ENCODE measurements at places on chromosomes 5 and 9.

DNA sequence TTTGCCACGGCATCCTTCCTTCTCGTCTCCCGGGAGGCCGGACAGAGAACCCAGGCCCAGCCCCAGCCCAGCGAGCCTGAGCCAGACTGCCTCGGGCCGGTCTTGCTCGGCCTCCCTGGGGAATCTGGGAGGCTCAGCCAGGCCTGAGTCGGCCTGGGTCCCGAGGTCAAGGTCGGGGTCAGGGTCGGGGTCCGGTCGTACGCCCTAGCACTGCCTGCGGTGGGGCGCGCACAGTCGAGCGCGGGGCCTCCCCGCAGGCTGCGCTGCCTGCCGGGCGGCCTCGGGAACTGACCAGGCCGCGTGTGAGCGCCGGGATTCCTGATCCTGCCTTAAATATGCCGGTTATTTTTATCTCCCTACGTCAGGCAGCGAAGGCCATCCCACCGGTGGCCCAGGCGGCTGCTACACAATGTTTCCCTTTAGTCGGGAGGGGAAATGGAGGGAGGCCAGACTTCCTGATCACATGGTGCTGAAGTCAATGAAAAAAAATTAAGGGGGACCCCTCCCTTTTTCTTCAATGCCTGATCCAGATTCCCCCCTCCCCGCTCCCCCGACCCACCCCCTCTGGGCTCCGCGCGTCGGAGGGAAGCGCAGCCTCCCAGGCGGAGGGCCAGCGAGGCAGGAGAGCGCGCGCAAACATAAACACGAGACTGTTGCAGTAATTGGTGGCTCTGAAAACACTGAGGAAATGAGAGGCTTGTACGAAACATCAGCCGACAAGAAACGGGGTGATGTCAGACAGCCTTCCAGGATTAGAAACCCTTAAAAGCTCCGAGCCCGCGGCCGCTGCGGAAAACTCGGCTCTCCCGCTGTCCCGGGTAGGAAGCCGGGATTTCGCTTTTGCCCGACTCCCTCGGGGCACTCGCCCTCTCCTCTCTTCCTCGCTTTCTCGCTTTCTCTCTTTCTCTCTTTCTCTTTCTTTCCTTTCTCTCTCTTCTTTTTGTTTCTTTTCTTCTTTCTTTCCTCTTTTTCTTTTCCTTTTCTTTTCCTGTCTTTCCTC lies 148.2 kb upstream of the KLF4 start:
- peak; percentile 66 for DNase-seq

DNA sequence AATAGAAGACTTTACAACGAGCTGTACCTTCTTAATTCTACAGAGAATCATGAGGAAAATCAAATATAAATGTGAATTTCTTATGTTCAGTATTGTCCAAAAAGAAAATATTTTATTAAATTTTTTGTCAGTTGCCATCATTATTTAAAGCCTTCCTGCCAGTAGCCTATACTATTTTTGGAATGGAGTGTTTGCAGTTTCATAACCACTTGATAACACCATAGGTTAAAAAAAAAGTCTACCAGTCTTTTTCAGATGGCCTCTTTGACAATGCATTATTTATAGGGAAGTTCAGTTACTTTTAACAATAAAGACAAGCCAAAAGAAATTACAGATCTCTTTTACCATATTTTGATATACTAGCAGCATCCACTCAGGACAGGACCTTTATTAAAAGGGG lies 80.3 kb upstream of the CCDC152 start:
- DNase-seq, result no peak

DNA sequence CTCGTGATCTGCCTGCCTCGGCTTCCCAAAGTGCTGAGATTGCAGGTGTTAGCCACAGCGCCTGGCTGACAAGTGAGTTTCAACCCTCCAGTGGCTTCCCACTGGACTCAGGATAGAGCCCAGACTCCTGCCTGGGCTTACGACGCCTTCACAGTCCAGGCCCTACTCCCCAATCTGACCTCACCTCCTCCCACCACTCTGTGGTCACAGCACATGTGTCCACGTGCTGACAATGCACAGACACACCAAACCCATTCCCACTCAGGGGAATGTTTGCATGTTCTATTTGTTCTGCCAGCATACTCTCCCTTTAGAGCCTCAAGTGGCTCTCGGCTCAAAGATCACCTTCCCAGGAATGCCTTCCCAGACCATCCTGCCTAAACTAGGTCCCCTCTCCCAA lies 31.1 kb upstream of the TRIM14 start:
- no peak for DNase-seq

DNA sequence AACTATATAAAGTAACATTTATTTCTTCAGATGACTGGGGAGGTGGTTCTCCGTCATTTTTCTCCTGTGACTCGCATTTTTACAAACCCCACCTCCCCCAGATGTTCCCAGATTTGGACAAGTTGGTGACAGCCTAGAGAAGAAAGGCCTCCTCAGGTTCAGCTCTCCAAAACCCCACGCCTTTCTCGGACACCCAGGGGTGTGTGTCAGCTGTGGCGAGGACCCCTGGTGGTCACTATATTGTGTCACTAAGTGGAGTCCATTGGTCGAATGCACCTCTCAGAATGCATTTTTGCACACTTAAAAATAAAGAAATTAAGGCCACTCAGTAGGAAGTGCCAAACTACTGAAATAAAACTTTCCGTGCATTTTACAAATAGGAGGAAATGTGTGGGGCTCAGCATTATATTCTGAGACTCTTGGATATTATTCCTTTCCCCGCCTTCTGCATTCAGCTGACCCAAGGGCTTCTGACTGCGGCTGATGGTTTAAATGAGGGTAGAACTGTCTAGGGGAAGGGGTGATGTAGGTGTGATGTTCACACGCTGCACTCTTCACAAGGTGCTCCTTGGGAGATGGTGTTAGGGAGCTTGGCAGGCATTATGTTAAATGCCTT lies 47.6 kb downstream of the ACO1 start:
- DNase-seq, result peak; percentile 22

- DNase-seq, result no peak
Observed at GRCh38 chr9:134671341-134672113, 29.9 kb downstream of the COL5A1 start.
